K562 (cell line): ENCODE measurements at places on chromosomes 5 and 9. TPM values are rescaled to one million over a fixed set of nuclear protein-coding genes. Genes with fewer than 3 reads are reported as not detected.

DNA sequence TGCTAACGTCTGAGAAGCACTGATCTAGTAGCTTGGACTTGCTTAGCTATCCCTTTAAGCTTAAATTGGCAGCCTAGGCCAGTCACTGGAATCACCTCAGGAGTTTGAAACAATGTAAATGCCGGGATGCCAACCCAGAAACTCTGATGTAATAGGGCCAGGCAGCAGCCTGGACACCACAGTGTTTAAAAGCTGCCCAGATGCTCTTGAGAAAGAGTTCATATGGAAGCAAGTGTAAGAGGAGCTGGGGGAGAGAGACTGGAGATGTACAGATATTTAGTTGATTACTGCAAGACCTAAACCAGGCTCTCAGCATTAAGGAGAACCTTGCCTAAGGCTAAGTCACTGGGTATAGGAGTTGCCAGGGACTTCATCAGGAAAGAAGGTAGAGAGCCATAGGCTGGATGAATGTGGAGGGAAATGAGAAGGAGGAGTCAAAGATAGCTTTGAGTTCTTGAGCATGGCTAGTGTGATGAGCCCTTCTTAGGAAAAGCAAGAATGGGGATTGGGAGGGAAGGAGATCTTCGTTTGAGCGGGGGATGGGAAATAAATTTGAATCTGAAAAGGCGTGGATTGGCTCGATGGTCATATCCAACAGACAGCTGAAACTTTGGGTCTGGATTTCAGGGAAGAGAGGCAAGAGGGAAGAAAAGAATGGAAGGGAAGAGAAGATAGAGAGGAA, 392.9 kb upstream of the WWC1 start:
- no peaks in the 10 kb centered on the region for H3K27me3 ChIP-seq
- H3K27ac ChIP-seq = no peak overlapping the region
- no peak overlapping the region for H3K4me3 ChIP-seq
- H3K4me1 ChIP-seq = no peaks in the 10 kb centered on the region
- H3K36me3 ChIP-seq = no peaks in the 10 kb centered on the region

GRCh38 chr5:43338862-43339261, 25.6 kb upstream of the HMGCS1 start:
- no peak overlapping the region for H3K4me3 ChIP-seq
- DNase-seq = no peak
- H3K4me1 ChIP-seq = no peaks in the 10 kb centered on the region
- no peaks in the 10 kb centered on the region for H3K27me3 ChIP-seq
- no peaks in the 10 kb centered on the region for H3K36me3 ChIP-seq

DNA sequence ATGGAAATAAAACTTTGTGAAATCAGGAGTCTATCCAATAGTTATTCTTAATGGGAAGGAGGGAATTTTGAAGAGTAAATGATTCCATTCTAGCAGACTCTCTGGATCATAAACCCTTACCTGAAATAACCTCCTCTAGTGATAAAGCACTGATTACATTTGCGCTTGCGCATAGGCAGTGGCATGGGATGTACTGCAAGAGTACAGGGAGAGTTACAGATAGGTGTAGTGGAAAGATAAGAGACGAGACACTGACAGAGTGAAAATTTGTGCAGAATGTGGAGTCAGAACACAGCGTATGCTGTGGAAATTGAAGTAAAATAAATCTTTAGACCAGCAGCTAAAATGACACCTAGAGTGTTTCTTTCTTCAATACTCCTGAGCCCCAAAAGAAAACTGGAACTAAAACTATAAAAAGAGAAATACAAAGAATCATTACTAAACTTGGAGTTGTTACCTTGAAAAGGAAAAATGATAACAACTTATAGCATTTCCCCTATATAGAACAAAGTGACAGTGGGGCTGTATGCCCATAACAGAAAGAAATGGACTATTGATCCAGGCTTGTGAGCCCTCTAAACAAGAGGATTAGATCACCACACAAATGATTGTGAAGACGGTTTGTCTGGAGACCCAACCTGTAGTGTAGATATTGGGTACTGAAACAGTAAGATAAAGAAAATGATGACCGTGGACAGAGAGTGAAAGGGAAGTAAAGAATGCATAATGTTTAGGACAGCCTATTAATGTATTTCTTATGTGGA, 1471.2 kb upstream of the NUDT12 start:
- no peaks in the 10 kb centered on the region for H3K4me1 ChIP-seq
- peak; percentile 32 for DNase-seq
- H3K4me3 ChIP-seq = no peak overlapping the region
- H3K27me3 ChIP-seq = no peaks in the 10 kb centered on the region
- H3K27ac ChIP-seq = peak overlapping the region; percentile 55; the same call in 2 of the 3 replicates

DNA sequence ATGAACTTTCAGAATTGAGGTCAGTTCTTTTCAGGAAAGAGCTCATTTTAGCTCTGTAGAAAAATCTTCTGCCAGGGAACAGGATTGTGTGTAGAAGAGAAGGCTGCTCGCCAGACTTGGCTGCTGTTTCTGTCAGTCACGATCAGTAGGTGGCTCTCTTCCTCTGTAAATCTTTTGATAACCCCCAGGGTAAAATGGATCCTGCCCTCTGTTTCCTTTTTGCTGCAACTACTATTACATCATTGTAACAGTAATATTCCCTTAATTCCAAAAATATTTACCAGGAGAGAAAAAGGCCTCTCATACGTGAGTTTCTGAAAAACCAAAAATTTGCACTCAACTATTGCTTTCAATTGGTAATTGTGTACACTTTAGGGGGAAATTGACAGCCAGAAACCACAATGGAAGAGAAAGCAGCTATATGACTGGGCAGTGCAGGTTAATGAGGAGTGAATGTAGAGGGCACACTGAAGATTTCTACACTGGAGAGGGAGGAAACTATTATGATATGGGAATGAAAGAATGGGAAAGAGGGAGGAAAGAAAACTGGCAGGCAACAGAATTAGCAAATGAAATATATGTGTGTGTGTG, 12.3 kb downstream of the IFNA21 start:
- no peak overlapping the region for H3K4me3 ChIP-seq
- no peak overlapping the region for H3K27ac ChIP-seq
- no peaks in the 10 kb centered on the region for H3K27me3 ChIP-seq

- H3K27ac ChIP-seq = no peak overlapping the region
- H3K27me3 ChIP-seq = peaks cover 45% of the 10 kb centered on the region
- H3K4me3 ChIP-seq = no peak overlapping the region
- no peaks in the 10 kb centered on the region for H3K36me3 ChIP-seq
These were observed 2.0 kb downstream of the ENC1 start for GRCh38 chr5:74638544-74638969.

The PCDHA7 gene
- total RNA-seq = not detected in 2 replicates

The MAMDC4 gene
- total RNA-seq = 9.6 and 11.0 TPM in 2 replicates

DNA sequence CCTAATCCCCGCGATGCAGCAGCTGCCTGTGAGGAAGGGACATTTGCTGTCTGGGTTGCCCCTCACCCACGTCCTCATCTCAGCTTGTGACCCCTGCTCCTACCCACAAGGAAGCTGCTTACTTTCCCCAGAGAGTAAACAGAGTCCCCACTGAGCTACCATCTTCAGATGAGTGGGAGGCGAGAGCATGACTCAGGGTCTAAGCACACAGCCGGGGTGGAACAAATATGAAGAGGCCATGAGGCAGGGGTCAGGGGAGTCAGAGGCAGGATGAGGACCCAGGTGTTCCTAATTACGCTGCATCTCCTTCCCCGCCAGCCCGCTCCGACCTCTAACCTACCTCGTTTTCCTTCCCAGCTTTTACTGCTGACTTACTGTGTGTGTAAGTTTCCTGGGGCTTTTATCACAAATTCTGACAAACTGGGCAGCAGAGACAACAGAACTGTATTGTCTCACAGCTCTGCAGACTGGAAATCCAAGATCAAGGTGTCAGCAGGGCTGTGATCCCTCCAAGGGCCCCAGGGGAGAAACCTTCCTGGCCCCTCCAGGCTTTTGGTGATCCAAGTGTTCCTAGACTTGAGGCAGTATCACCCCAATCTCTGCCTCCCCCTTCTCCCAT, 94.0 kb upstream of the DNAH5 start:
- no peak overlapping the region for H3K27ac ChIP-seq
- H3K36me3 ChIP-seq = no peaks in the 10 kb centered on the region
- H3K27me3 ChIP-seq = peaks cover 15% of the 10 kb centered on the region; the same call in 1 of the 2 replicates
- H3K4me1 ChIP-seq = no peaks in the 10 kb centered on the region

DNA sequence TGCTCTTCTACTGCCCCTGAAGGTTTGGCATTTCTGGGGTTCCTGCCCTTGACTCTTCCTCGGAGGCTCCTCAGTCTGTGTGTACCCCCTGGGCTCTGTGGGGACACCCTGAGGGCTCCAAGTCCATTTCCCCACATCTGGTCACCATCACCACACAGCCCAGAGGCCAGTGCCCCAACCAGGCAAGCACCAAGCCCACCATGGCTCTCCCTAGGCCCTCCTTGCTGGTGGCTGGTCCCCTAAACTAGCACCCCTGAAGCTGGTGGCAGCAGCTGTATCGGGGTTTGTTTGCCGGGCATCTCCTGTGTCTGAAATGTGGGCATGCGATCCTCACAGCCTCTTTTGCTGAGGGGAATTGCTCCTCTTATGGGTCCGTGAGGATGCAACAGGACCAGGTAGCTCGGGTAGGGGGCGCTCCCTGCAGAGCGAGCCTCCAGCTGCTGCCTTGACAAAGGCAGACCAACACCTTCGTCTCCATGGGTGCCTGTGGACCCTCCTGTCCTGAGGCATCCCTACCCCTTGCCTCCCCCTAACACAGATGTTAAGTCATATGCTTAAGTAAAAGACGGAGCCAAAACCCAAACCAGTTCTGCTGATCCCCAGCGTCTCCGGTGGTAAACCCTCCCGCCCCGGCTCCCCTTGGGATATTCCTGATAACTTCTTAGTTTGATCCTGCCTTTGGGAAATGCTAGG, 138.9 kb upstream of the IRX4 start:
- H3K27me3 ChIP-seq = peaks cover 36% of the 10 kb centered on the region
- H3K4me3 ChIP-seq = no peak overlapping the region
- no peak for DNase-seq
- no peaks in the 10 kb centered on the region for H3K4me1 ChIP-seq

The CNTFR gene
- total RNA-seq = not detected in 2 replicates

DNA sequence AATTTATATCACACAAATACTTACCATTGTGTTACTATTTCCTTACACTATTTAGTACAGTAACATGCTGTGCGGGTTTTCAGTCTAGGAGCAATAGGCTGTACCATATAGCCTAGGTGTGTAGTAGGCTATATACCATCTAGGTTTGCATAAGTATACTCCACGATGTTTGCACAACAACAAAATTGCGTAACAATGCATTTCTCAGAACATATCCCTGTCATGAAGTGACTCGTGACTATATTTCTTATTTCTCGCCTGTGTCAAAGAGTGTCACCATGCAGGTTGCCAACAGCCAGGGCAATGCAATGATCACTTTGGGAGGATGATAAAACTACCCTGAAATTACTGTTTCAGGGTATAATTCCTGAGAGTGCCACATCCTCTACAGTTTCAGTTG, 65.6 kb upstream of the CD180 start:
- no peak overlapping the region for H3K27ac ChIP-seq
- H3K4me3 ChIP-seq = no peak overlapping the region
- DNase-seq = no peak
- H3K36me3 ChIP-seq = no peaks in the 10 kb centered on the region

The GADD45G gene
- total RNA-seq = 0.20 TPM in 1 of 2 replicates, not detected in the other

DNA sequence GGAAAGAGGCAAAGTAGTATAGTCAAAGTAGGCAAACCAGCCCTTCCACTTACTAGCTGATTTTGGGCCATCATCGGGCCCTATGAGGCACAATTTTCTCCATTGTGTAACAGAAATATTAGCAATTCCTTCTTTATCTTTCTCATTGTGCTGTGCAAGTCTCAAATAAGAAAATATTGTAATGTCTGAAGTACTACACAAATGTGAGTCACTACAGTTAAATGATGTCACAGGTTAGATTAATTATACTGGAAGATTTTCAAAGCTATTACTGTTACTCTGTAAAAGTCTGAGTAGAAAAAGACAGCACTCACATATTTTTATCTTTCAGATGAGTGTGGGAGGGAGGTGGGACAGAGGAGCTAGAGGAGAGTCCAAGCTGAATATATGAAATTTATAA, 12.4 kb upstream of the TMC1 start:
- H3K4me1 ChIP-seq = no peaks in the 10 kb centered on the region
- H3K36me3 ChIP-seq = no peaks in the 10 kb centered on the region
- H3K27me3 ChIP-seq = no peaks in the 10 kb centered on the region
- no peak for DNase-seq
- no peak overlapping the region for H3K4me3 ChIP-seq

DNA sequence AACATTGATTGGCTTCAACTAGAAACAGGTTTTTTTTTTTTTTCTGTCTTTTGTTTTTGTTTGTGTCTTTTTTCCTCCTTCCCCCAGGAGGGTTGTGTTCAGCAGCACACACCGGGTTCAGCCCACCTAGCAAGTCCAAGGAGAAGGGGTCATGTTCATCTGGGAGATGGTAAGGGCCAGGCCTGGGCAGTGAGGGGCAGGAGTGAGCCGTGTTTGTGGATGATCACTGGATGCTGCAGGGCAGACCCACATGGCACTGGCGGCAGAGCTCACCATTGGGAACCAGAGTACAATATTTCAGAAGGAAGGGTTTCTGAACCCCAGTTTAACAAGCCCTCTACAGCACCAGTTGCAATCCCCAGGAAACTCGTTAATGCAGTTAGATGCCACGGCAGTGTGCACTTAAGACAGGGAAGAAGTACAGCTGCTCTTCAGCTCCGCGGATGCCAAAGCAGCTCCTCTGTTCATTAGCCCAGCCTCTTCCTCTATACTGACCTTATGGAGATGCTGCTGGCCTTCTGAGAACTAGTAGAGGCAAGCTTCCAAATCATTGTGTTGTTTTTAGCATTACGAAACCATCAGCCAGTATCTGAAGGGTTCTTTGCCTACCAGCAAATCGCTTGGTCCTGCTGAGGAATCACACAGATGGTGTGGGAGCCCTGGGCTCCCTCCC, 508.2 kb upstream of the WWC1 start:
- no peaks in the 10 kb centered on the region for H3K36me3 ChIP-seq
- H3K27ac ChIP-seq = no peak overlapping the region
- H3K27me3 ChIP-seq = no peaks in the 10 kb centered on the region
- no peaks in the 10 kb centered on the region for H3K4me1 ChIP-seq
- H3K4me3 ChIP-seq = no peak overlapping the region
- no peak for DNase-seq

DNA sequence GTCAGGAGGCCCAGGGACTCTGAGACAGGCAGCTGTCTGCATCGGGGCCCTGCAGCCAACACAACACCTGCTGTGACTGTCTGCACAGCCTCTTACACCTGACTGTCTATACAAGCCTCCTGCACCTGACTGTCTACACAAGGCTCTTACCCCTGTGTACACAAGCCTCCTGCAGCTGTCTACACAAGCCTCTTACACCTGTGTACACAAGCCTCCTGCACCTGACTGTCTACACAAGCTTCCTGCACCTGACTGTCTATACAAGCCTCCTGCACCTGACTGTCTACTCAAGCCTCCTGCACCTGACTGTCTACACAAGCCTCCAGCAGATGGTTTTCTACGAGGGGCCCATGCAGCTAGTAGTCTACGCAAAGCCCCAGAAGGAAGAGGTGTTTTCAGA, 18.6 kb downstream of the IRX2 start:
- no peak for DNase-seq
- no peak overlapping the region for H3K27ac ChIP-seq
- no peak overlapping the region for H3K4me3 ChIP-seq

DNA sequence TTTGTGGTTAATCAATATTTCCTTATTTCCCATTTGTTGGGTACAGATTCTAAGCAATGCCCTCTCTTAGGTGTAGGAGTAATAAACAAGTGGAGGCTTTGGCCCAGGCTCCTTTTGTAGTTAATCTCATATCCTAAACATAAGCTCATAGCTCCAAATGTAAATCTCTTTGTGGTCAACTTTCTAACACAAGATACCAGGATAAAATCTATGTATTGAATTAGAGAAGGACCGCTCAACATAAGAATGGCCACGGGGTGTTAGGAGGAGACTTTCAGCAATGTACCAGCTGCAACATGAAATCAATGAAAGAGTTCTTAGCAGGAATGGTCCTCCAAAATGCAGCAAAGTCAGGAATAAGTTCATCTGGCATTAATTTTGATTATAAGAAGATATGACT, 334.5 kb upstream of the ITGA1 start:
- no peaks in the 10 kb centered on the region for H3K4me1 ChIP-seq
- no peaks in the 10 kb centered on the region for H3K27me3 ChIP-seq
- H3K36me3 ChIP-seq = no peaks in the 10 kb centered on the region
- no peak overlapping the region for H3K27ac ChIP-seq
- no peak for DNase-seq
